ENCODE measurements at places on chromosomes 11 and 22. TPM values are rescaled to one million over a fixed set of nuclear protein-coding genes. Genes with fewer than 3 reads are reported as not detected.
A peak's percentile ranks its signal among the peaks of the same experiment; 100 is the strongest.

GRCh38 chr11:75768909-75769771 lies 562 bp downstream of the DGAT2 start:
- DNase-seq: no peak

DNA sequence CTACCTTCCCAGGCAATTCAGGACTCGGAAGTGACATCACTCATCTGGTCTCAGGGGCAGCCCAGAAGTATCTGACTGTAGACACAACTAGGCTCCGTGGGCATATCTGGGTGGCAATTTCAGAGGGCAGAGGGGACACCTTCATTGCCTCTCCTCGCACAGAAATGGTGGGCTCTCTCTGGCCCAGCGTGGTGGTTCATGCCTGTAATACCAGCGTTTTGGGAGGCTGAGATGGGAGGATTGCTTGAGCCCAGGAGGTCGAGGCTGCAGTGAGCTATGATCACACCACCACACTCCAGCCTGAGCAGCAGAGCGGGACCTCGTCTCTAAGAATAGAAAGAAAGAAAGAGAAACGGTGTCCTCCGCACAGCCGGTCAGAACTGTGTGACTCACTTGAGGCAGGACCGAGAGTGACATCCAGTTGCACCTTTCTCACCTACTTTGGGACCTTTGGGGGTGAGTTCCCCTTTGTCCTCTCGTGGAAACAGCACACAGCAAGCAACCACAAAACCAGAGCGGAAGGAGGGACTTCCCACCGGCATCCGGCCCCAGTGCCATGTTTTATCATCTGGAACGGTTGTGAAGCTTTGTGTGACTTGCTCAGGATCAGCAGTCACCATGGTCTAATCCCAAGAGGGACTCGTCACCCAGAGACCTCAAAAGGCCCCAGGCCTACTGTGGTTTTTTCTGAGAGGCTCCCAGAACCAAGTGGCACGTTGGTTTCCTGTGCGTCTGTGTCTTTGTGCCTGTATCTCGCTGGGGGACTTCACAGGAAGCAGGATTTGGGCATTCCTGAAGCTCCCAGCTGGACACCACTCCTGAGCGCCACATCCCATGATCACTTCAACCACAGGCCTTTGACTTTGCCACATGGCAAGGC lies 38.4 kb upstream of the EMID1 start:
- DNase-seq: no peak

GRCh38 chr11:32131321-32131720 lies 40.4 kb downstream of the RCN1 start:
- DNase-seq: no peak

- no peak for DNase-seq
These were observed 1.5 kb downstream of the OR51B4 start for GRCh38 chr11:5300251-5300650.

DNA sequence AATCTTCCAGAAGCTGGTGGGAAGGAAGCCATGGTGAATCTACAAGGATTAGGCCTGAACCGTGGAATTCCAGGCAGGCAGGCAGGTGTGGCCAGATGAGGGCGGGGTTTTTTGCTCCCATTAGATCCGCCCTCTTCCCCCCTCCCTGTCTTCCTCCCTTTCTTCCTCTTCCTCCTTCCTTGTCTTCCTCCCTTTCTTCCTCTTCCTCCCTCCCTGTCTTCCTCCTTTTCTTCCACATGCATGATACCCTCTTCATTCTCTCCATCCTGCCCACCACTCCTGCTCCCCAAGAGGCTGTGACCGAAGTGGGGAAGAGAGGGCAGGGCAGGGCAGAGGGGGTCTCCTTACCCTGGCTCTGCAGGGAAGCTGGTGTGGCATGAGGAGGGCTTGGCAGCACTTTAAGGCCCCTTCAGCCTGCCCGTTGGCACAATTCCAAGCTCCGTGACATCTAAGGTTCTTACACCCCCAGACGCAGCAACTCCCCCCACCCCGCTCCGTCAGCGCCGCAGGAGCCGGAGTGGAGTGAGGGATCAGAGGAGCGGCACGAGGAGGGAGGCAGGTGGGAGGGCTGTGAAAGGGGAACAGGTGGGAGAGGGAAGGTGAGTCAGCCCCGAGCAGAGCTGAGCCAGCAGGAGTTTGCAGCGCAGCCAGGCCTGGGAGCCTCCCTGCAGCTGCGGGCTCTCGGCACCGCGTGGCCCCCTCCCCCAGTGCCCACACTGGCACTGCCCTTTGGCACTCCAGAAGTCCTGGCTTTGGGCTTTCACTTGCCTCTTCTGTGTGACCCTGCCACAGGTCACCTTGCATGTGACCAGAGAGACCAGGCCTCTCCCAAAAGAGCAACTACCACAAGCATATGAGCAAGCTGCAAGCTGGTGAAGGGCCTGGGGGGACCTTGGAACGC lies 32.1 kb downstream of the KCNJ4 start:
- no peak for DNase-seq

- peak; percentile 75 for DNase-seq
These were observed 19.9 kb downstream of the CARS1 start for GRCh38 chr11:3037040-3037944.

- DNase-seq: no peak
These were observed 12.3 kb downstream of the TANGO2 start for GRCh38 chr22:20033045-20033706.

GRCh38 chr11:11391169-11391568 lies 38.1 kb upstream of the CSNK2A3 start:
- DNase-seq: no peak

GRCh38 chr11:94007906-94008305 lies 13.2 kb upstream of the HEPHL1 start:
- DNase-seq: no peak

The RELA gene
- total RNA-seq: 63.3 TPM

The CCDC15 gene
- 2.2 TPM for total RNA-seq

The SNX32 gene
- 0.16 TPM for total RNA-seq

The CDC42BPG gene
- not detected for total RNA-seq

Data from SJSA1 (cell line).